ENCODE measurements at places on chromosomes 12 and 14. TPM values are rescaled to one million over a fixed set of nuclear protein-coding genes. Genes with fewer than 3 reads are reported as not detected.

Gene CCDC38
- not detected for total RNA-seq

Gene CCDC198
- total RNA-seq, result not detected

Gene PIWIL1
- not detected for total RNA-seq

Gene A2M
- total RNA-seq, result 2,772 TPM

Gene RPL36AL
- total RNA-seq, result 157 TPM

Gene SMOC1
- 1.1 TPM for total RNA-seq

Gene PIANP
- 0.20 TPM for total RNA-seq

Gene ASPG
- 5.3 TPM for total RNA-seq

Gene MED6
- total RNA-seq, result 31.2 TPM

Gene A2ML1
- not detected for total RNA-seq

DNA sequence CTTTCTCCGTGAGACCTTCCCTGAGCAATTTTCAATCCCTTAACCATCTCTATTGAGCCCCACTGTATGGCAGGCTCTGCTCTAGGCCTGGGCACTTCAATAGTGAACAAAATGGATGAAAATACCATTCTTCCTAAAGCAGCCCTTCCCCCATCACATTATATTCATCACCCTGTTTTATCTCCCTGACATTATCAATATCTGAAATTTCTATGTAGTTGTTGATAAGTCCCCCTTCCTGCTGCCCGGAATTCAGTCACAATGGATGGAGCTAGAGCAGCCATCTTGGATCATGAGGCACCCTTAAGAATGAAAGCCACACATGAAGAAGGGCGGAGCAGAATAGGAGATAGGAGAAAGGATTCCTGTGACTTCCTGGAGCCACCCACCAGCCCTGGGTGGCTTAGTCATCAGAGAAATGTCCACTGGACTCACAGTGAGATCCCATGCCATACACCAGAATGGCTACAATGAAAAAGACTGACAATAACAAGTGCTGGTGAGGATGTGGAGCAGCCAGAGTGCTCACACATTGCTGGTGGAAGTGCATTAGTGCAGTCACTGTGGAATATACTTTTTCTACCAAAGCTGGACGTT is 33.9 kb downstream of the SCARB1 start:
- no peaks in the 10 kb centered on the region for H3K36me3 ChIP-seq
- H3K4me1 ChIP-seq, result no peaks in the 10 kb centered on the region
- H3K27ac ChIP-seq, result no peak overlapping the region
- H3K4me3 ChIP-seq, result no peak overlapping the region
- DNase-seq, result no peak
- H3K27me3 ChIP-seq, result no peaks in the 10 kb centered on the region

DNA sequence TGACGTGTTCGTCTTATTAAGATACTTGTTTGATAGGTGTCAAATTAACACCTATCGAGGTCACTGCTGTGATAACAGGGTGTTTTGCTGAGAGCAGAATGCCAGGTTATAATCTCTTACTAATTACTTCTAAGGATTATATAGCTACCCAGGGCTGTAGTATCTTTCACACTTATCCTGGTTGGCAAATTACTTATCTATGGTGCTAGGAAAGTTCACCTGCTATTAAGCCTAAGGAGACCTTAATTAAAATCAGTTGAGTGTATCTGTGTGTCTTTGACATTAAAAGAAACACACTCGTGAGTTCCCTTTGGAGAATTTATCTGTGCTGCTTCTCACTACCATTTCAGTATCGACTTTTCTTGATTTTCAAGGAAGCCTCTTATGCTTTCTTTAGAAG is 301.6 kb upstream of the SLC16A7 start:
- no peaks in the 10 kb centered on the region for H3K36me3 ChIP-seq
- no peak overlapping the region for H3K27ac ChIP-seq
- no peak overlapping the region for H3K4me3 ChIP-seq

- DNase-seq, result no peak
- no peak overlapping the region for H3K4me3 ChIP-seq
These were observed 97.1 kb downstream of the BCL2L14 start for GRCh38 chr12:12167847-12168246.

DNA sequence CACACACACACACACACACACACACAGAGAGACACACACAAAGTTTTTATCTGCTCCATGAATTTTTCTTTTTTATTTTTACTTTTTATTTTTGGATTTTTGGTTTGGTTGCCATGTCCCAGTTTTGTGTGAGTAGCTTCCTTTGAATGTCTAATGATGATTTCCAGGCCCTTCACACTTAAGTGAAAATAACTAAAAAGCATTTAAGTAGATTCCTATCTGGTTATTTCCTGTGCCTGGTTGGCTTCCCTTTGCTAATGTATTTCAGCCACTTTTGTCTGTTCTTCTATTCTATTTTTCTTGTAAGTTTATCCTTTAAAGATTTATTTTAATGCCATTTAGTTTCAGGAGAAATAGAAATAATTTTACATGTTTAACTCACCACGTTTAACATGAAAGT is 755.4 kb downstream of the SLC6A15 start:
- DNase-seq, result no peak
- H3K4me3 ChIP-seq, result no peak overlapping the region
- H3K27me3 ChIP-seq, result no peaks in the 10 kb centered on the region

- no peak overlapping the region for H3K4me3 ChIP-seq
- peaks cover 46% of the 10 kb centered on the region for H3K4me1 ChIP-seq
- no peaks in the 10 kb centered on the region for H3K27me3 ChIP-seq
- no peaks in the 10 kb centered on the region for H3K36me3 ChIP-seq
These were observed 147.9 kb downstream of the ETV6 start for GRCh38 chr12:11797317-11797913.

GRCh38 chr12:112303799-112304198 is 78.4 kb downstream of the HECTD4 start:
- no peak overlapping the region for H3K4me3 ChIP-seq
- peaks cover 6% of the 10 kb centered on the region for H3K4me1 ChIP-seq
- H3K27ac ChIP-seq, result no peak overlapping the region
- no peaks in the 10 kb centered on the region for H3K27me3 ChIP-seq
- no peak for DNase-seq
- H3K36me3 ChIP-seq, result peaks cover 49% of the 10 kb centered on the region

- DNase-seq, result no peak
- no peaks in the 10 kb centered on the region for H3K36me3 ChIP-seq
- no peak overlapping the region for H3K27ac ChIP-seq
- no peak overlapping the region for H3K4me3 ChIP-seq
- no peaks in the 10 kb centered on the region for H3K27me3 ChIP-seq
These were observed 123.7 kb upstream of the TMTC1 start for GRCh38 chr12:29907461-29907860.

DNA sequence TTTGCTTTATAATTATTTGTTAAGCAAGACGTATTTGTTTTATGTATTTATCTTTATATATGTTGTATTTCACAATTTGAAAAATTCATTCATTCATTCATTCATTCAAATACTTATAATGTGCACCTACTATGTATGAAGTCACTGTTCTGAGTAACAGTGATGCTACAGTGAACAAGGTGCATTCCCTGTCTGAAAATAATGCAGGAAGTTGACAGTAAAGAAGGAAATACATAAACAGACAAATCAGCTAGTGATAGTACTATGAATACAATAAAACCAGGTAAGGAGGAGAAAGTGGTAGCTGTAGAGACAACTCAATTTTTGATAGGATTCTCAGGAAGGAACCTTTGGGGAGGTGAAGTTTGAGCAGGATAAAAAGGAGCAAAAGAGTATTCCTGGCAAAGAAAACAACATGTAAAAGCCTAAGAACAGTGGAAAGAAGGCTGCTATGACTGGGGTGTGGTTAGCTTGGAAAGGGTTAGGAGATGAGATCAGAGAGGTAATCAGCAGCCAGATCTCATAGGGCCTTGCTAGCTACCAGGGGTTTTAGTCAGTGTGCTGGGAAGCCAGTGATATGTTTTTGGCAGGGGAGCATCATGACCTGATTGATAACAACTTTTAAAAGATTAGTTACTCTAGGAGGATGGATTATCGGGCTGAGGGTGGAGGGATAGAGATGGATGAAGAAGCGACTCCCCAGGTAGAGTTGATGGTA is 17.4 kb downstream of the BICDL1 start:
- no peaks in the 10 kb centered on the region for H3K27me3 ChIP-seq
- H3K4me3 ChIP-seq, result no peak overlapping the region
- DNase-seq, result no peak
- no peak overlapping the region for H3K27ac ChIP-seq
- no peaks in the 10 kb centered on the region for H3K4me1 ChIP-seq
- H3K36me3 ChIP-seq, result no peaks in the 10 kb centered on the region

GRCh38 chr14:98175881-98176280 is 1096.1 kb downstream of the BCL11B start:
- no peak overlapping the region for H3K27ac ChIP-seq
- no peaks in the 10 kb centered on the region for H3K4me1 ChIP-seq
- H3K36me3 ChIP-seq, result no peaks in the 10 kb centered on the region
- no peak overlapping the region for H3K4me3 ChIP-seq
- no peaks in the 10 kb centered on the region for H3K27me3 ChIP-seq
- no peak for DNase-seq

- no peaks in the 10 kb centered on the region for H3K27me3 ChIP-seq
- no peak overlapping the region for H3K4me3 ChIP-seq
- no peak overlapping the region for H3K27ac ChIP-seq
- H3K4me1 ChIP-seq, result no peaks in the 10 kb centered on the region
- DNase-seq, result no peak
These were observed 78.8 kb downstream of the KCNC2 start for GRCh38 chr12:75130811-75131210.

Measured in upper lobe of right lung (tissue), 1 donor.